ENCODE measurements at places on chromosomes 1 and 21.

DNA sequence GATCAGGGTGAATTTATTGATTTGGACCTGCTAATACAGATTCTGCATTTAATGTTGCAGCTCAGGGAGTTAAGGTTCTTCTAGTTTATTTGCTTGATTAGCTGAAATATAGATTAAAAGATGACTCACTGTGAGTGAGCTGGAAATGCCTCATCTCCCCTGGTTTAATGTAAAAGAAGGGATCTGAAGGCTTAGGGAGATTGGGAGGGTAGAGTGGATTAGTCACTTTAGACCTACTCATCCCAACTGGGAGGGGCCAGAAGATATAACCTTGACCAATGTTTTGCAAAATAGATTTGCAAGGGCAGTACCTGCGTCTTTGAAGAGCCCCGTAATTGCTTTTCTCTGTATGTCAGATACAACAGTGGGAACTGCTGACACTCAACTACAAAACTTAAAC, 922.8 kb upstream of the ADGRL4 start:
- no peaks in the 10 kb centered on the region for H3K27me3 ChIP-seq
- no peaks in the 10 kb centered on the region for H3K4me1 ChIP-seq
- no peak overlapping the region for H3K27ac ChIP-seq
- no peaks in the 10 kb centered on the region for H3K36me3 ChIP-seq
- DNase-seq: no peak
- H3K4me3 ChIP-seq: no peak overlapping the region

DNA sequence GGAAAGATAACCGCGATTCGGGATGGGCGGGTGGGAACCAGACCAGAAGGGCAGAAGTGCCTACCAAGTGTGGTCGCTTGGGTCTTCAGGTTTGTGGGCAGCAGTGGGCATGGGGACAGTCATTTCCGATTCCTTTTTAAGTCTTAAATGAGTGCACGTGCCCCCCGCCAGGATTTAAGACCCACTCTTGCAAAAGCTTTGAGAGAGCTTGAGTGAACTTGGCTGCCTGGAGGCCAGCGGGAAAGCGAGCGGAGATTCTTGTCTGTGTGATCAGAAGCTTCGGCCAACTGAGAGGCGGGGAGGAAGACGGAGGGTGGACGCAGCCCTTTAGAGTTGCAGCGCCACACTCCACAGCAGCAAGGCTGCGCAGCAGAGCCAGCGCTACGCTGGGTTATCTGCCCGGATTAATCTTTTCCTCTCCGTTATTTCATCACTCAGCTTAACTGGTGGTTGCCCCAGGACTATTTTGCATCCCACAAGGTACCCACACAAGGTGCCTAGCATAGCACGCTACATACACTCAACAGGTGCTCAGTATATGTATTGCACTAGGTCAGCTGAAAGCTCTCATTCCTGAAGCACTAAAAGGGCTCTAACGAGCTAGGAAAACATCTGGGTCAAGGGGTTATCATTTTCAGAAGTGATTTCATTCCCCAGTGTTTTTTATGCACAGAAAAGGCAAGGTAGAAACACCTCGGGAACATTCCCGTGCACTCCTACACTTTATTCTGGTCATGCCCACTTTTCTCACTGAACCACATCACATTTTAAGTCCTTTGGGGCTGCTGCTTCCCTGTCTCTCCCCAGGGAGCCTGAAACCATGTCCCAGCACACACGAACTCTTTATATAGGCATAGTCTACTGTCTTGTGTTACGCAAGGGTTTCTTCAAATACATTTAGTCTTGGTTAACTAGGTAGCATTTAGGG, 1.5 kb upstream of the BATF3 start:
- no peaks in the 10 kb centered on the region for H3K36me3 ChIP-seq
- H3K27ac ChIP-seq: no peak overlapping the region
- peak overlapping the region; percentile 45 for H3K4me3 ChIP-seq
- peaks cover 89% of the 10 kb centered on the region for H3K27me3 ChIP-seq
- H3K4me1 ChIP-seq: no peaks in the 10 kb centered on the region

- H3K27ac ChIP-seq: no peak overlapping the region
- no peaks in the 10 kb centered on the region for H3K36me3 ChIP-seq
Measured at GRCh38 chr1:104195395-104195794, 445.7 kb downstream of the AMY1C start.

- H3K27ac ChIP-seq: no peak overlapping the region
- H3K36me3 ChIP-seq: no peaks in the 10 kb centered on the region
- peaks cover 16% of the 10 kb centered on the region for H3K27me3 ChIP-seq
- DNase-seq: no peak
- peaks cover 19% of the 10 kb centered on the region for H3K4me1 ChIP-seq
- no peak overlapping the region for H3K4me3 ChIP-seq
Measured at GRCh38 chr21:38917043-38917774, 111.5 kb downstream of the ETS2 start.

- H3K36me3 ChIP-seq: no peaks in the 10 kb centered on the region
- H3K27ac ChIP-seq: no peak overlapping the region
- peaks cover 8% of the 10 kb centered on the region for H3K4me1 ChIP-seq
- no peak overlapping the region for H3K4me3 ChIP-seq
- DNase-seq: no peak
Measured at GRCh38 chr1:6351480-6352137, 42.0 kb downstream of the ACOT7 start.

GRCh38 chr1:12714710-12715475, 1.0 kb upstream of the AADACL3 start:
- H3K36me3 ChIP-seq: no peaks in the 10 kb centered on the region
- DNase-seq: no peak
- no peaks in the 10 kb centered on the region for H3K27me3 ChIP-seq
- peaks cover 10% of the 10 kb centered on the region for H3K4me1 ChIP-seq

GRCh38 chr1:216820345-216820744, 97.1 kb upstream of the ESRRG start:
- no peak for DNase-seq
- H3K4me3 ChIP-seq: no peak overlapping the region
- H3K27ac ChIP-seq: no peak overlapping the region
- no peaks in the 10 kb centered on the region for H3K27me3 ChIP-seq
- H3K4me1 ChIP-seq: peaks cover 26% of the 10 kb centered on the region
- no peaks in the 10 kb centered on the region for H3K36me3 ChIP-seq

DNA sequence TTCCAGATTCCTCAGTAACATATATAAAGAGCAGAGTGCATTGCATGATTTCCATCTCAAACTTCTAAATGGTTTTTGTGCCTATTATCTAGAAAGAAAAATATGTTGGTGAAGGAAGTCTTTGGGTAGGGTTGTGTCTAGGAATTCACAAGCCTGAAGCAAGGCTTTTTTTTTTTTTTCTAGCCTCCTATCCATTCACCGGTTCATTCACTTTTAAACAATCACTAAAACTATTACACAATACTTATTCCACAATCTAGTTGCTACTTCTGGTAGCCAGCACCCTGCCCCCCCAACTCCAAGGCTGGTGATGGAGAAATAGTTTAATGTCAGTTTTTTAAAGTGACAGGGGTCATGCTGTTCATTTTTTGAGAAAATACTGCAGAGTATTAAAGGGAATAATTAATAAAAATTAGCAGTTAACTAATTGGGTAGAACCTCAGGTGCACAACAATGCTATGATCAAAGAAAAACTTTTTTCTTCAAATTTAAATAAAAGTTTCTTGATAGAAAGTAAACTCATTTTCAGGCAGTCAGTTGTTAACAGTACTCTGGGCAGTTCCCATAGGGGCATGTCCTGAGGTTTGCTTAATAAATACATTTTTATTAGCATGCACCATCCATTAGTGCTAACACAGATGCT, 10.9 kb downstream of the IRF2BP2 start:
- no peak overlapping the region for H3K27ac ChIP-seq
- DNase-seq: no peak
- H3K4me3 ChIP-seq: peak overlapping the region; percentile 43
- H3K36me3 ChIP-seq: no peaks in the 10 kb centered on the region

DNA sequence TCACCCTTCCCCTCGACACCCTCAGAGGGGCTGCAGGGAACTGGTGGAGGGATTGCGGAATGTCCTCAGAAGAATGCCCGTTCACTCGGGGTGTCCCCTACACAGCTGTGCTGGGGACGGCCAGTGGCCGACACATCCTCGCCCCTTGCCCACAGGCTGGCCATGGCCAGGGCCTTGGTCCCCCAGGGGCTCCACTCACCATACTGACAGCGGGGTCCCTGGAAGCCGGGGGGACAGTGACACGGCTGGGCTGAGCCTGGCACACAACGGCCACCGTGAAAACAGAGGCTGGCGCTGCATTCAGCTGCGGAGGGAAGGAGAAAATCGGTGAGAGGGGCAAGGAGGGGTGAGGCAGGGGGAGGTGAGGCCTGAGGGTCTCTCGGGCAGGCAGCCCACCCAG, 31.7 kb downstream of the MEGF6 start:
- H3K27me3 ChIP-seq: no peaks in the 10 kb centered on the region
- no peak overlapping the region for H3K4me3 ChIP-seq
- no peak overlapping the region for H3K27ac ChIP-seq
- peaks cover 8% of the 10 kb centered on the region for H3K4me1 ChIP-seq

All from neural progenitor cell (in vitro differentiated cells).